Common myeloid progenitor, CD34-positive (primary cell): ENCODE measurements at places on chromosomes 11 and 22.

GRCh38 chr11:90134478-90135003 is at the start of gene NAALAD2:
NAALAD2 (plus strand) TSS chr11:90134663; CDS start chr11:90134759, 96 bp downstream.
- peak; percentile 58 for DNase-seq

GRCh38 chr11:125176866-125177265 is 12.3 kb downstream of the PKNOX2 start:
- peak; percentile 14 for DNase-seq

- DNase-seq = no peak
Observed at GRCh38 chr11:15890031-15890713, 466.2 kb downstream of the SOX6 start.

DNA sequence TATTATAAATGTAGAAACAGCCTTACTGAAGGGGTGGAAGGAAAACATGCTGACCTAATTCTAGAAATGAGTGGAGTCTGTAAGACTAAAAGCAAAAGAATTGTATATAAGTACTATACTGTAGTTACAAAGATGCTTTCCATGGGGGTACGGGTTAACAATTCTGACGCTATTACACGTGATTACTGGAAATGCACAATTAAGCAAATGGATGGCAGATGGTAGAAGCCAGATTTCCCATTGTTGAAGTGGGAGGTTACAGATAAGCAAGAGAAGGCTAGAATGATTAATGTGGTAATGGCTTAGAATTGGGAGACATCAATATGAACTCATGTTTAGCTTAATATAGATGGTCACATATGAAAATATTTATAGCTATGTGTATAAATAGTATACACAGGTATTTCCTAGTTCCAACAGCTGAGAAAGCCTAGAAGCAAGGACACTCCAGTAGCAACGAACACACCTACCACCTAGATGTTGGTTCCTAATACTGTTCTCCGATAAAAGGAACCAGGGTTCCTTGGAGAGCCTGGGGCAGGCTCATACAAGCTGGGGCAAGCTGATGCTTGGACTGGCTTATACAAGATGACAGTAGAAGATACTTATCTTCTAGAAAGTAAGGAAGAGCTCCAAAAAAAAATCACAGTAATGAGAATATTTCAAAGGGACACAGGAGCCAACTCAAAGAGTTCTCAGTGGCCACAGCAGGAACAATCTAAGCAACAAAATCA is 13.5 kb downstream of the SMC1B start:
- no peak for DNase-seq

- DNase-seq = no peak
Observed at GRCh38 chr11:4714300-4714699, 9.7 kb downstream of the MMP26 start.

DNA sequence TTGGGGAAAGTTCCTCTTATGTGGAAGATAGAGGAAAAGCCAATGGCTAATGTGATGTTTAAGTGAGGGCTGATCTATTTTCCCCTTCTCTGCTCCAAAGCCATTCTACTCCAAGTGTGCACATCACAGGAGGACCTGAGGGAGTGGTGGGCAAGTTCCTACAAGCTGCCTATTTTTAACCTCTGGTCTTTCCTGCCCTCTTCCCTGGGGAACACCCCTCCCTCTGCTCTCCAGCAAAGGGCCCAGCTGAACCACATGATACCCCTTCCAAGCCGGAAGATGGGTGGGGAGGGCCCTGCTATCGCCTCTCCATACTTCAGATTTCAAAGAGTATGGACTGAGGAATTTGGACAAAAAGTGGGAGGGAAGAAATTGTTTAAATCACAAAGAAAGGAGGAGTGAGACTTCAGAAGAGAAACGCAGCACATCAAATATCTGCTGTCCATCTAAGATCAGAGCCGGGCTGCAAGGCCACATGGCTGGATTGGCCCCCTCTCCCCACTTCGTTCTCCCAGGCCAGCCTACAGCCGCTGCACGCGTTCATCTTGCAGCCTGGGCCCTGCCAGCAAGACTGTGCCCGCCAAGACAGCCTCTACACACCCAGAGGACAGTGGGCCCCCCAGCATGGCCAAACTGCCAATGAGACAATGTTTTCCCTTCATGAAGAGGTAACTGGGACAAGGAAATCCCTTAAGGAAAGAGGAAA is 77.5 kb downstream of the MICAL3 start:
- DNase-seq = no peak

- DNase-seq = no peak
Observed at GRCh38 chr11:91997226-91997625, 227.4 kb upstream of the FAT3 start.

- DNase-seq = peak; percentile 7
Observed at GRCh38 chr22:19800761-19801244, 40.2 kb downstream of the TBX1 start.

DNA sequence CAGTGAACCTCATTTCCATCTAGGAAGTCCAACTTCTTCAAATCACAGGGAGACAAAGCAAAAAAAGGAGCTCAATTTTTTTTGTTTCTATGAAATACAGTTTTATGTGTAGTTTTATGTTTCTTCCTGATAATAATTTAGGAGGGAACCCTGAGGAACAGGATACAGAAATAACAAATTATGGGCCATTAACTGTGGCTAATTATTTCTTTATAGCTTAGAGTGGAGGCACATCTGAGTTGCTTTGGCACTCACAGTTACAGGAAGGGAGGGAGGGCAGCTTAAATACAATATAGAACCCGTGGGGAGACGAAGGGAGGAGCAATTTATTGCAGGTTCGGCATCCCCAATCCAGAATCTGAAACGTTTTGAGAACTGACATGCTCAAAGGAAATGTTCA is 37.1 kb upstream of the HORMAD2 start:
- DNase-seq = no peak

- no peak for DNase-seq
Observed at GRCh38 chr11:92793189-92793588, 176.3 kb upstream of the MTNR1B start.

DNA sequence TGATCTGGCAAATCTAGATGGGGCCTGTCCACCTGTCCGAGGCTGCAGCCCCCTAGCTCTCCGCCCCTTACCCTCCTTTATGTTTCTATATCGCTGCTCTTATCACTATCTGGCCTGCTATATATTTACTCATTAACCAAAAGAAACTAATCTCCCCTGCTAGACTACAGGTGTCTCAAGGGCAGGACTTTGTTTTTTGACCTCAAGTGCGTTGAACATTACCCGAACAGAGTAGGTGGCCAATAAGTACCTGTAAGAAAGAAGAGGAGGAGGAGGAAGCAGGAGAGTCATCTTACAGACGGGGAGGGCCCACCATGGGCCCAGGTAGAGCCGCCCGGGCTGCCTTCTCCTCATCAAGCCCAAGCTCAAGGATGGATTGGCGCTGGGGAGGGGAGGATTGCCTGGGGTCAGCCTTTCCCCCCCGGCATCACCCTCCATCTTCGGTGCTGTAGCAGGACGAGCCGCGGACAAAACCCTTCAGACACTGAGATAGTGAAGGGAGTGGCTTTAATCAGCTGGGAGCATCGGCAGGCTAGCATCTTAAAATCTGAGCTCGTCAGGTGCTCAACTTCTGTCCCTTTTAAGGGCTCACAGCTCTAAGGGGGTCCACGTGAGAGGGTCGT is 1.2 kb upstream of the P2RY6 start:
- DNase-seq = no peak

- no peak for DNase-seq
Observed at GRCh38 chr11:4851033-4851432, 2.0 kb upstream of the OR51S1 start.

GRCh38 chr11:69558519-69558941 is 77.1 kb downstream of the LINC01488 start:
- no peak for DNase-seq

DNA sequence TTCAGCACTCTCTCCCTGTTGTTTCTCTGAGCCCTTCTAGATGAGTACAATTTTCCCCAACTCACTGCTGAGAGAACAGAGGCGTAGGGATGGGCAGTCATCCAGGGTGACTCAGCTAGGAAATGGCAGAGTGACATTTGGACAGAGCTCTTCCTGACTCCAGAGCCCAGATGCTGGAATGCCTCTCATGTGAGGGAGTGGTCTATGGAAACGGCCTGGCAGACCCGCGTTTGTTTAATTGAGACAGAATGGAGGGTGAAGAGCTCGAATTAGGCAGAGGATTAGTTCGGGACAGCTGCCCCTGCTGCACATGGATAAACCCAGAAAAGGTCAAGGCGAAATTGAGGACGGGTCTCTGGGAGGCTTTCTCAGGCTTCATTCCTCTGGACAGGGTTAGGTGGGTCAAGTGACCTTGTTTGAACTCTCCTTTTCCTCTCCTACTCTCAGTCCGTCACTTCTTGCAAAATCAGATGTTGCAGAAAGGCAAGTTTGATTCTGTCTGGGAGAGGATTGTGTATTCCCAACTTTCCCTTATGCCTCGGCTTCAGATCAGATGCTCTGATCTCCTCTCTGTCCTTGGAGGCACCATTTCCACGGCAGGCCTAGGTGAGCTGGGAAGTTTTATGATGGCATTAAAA is 7.6 kb upstream of the LMO2 start:
- DNase-seq = peak; percentile 39

DNA sequence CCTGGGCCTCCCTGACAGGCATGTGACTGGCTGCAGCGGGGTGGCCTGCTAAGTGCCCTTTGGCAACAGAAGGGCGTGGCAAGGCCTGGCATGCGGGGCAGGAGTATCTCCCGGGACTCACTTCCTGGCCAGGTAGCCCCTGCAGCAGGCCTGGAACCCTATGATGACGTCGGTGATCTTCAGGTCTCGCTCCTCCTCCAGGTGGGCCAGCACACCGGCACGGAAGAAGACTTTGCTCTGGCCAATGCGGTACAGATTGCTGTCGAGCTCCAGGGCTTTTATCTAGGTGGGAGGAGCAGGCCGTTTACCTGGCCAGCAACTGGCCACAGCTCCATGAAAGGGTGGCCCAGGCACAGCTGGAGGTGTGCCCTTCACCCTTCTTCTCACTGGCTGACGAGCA is 50.9 kb downstream of the APOL1 start:
- DNase-seq = no peak

- DNase-seq = no peak
Observed at GRCh38 chr11:110424775-110425444, 4.8 kb upstream of the FDX1 start.

GRCh38 chr11:2248762-2249161 is 21.6 kb downstream of the ASCL2 start:
- no peak for DNase-seq

DNA sequence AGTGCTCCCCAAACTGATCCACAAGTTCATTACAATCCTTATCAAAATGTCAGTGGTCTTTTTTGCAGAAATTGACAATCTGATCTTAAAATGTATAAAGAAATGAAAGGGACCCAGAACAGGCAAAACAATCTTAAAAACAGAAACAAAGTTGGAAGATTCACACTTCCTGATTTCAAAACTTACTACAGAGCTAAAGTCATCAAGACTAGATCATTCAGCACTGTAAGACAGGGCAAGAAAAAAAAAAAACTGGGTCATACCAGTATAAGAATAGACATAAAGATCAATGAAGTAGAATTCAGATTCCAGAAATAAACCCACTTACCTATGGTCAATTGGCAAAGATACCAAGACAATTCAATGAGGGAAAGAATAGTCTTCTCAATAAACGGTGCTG is 4.5 kb upstream of the STK33 start:
- DNase-seq = no peak

DNA sequence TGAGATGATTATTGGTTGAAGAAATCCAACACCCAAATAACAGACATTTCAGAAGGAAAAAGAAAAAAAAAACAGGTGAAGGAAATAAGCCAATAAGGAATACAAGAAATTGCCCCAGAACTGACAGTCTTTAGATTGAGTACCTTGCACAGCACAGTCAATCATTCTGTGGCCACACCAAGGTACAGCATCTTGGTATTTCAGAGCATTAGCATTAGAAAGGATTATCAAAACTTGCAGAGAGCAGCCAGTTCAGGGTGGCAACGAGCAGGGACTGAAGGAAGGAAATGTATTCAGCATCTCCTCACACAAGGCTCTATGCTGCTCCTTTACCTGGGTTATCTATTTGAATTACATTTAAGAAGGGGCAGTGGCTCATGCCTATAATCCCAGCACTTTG is 2.1 kb downstream of the ADA2 start:
- DNase-seq = no peak

DNA sequence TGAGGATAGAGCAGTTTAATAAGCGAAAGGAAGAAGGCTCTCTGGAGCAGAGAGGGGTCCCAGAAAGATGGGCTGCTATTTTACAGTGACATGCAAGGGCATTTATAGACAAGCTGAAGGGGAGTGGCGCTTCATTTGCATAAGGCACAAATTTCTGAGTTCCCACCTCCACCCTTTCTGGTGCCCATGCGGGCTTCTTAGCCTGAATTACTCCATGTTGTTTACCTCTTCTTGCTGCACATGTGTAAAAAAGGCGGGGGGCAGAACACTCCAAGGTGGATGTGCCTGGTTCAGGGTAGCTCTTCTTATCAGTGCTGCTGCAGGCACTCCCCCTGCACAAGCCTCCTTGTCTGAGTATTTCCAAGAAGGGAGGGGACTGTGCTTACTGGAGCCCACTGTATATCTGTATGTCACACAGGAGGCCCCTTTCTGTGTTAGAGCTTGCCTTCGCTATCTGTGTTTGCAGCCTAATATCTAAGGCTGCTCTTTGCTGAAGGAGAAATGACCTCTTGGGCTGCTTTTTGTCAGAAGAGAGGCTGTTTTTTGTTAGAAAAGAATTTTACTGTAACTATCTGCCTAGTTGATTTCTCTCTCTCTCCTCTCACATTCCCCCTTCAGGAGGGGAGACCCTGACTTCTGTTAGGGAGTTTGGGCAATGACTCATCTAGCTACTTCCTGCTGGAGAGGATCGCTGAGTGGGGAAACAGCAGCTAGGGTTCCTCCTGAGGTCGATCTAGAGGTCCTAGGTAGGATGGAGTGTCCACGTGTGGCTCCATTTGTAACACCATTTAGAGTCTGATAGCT is 1057.0 kb upstream of the CNTN5 start:
- peak; percentile 43 for DNase-seq
